ENCODE measurements at places on chromosomes 7 and 10.

GRCh38 chr7:14457568-14458453 lies 444.7 kb downstream of the DGKB start:
- DNase-seq = peak; percentile 88

GRCh38 chr7:123665896-123666295 lies 10.2 kb downstream of the LMOD2 start:
- DNase-seq = no peak

GRCh38 chr10:128741680-128742079 lies 615.5 kb upstream of the MKI67 start:
- DNase-seq = no peak

- no peak for DNase-seq
Measured at GRCh38 chr10:11742009-11742778, at the start of gene ECHDC3. Gene ECHDC3, plus strand, starts transcription at chr10:11742382. Its CDS starts 195 bp downstream, at chr10:11742577.

- no peak for DNase-seq
Measured at GRCh38 chr10:89921403-89921802, 220.0 kb downstream of the KIF20B start.

- no peak for DNase-seq
Measured at GRCh38 chr7:101162551-101163278, 2.7 kb downstream of the VGF start.

DNA sequence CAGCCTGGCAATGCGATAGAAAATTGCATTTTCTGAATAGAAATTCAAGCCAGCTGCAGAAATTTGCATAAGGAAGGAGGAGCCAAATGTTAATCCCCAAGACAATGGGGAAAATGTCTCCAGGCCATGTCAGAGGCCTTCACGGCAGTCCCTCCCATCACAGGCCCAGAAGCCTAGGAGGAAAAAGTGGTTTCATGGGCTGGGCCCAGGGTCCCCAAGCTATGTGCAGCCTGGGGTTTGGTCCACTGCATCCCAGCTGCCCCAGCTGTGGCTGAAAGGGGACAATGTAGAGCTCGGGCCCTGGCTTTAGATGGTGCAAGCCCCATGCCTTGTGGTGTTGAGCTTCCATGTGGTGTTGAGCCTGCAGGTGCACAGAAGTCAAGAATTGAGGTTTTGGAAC lies 10.0 kb upstream of the GARIN1A start:
- no peak for DNase-seq
